ENCODE measurements at places on chromosomes 12 and 14. TPM values are rescaled to one million over a fixed set of nuclear protein-coding genes. Genes with fewer than 3 reads are reported as not detected.

The CD4 gene
- total RNA-seq = not detected

The KCNH3 gene
- total RNA-seq = 0.49 TPM

The MIS18BP1 gene
- 46.8 TPM for total RNA-seq

The PRB2 gene
- not detected for total RNA-seq

DNA sequence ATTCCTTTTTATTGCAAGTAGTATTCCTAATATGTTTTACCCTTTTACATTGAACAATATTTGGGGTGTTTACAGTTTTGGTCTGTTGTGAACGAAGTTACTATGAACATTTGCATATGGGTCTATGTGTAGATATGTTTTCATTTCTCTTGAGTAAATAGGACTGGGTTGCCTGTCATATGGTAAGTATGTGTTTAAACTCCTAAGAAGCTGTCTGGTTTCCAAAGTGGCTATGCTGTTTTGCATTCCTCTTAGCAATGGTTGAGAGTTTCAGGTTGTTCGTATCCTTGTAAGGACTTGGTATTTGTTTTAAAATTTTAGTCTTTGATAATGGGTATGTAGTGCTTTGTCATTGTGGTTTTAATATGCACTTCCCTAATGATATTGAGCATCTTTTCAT is 6.3 kb downstream of the METAP2 start:
- DNase-seq = no peak

- DNase-seq = no peak
Measured at GRCh38 chr14:55366271-55366670, 45.4 kb downstream of the ATG14 start.

GRCh38 chr14:73492670-73493069 is 1.9 kb downstream of the RIOX1 start:
- DNase-seq = no peak

DNA sequence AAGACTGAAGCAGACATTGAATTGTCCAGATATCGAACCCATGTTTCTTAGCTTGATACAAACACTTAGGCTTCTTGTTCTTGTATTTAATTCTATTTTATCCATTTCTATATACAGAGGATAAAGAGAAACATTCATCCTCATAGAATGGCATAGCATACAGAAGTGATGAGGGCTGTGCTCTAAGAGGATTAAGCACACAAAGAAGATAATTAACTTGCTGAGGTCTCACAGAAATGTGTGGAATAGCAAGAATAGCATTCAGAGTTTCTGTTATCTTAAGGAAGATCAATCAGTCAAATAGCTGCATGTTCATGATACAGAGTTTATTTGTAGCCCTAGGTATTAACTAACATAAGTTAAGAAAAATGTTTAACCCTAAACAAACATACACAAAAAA is 27.3 kb upstream of the STRAP start:
- no peak for DNase-seq

- no peak for DNase-seq
Measured at GRCh38 chr12:52268212-52268611, 6.2 kb upstream of the KRT86 start.
